ENCODE measurements at places on chromosomes 4 and X.

DNA sequence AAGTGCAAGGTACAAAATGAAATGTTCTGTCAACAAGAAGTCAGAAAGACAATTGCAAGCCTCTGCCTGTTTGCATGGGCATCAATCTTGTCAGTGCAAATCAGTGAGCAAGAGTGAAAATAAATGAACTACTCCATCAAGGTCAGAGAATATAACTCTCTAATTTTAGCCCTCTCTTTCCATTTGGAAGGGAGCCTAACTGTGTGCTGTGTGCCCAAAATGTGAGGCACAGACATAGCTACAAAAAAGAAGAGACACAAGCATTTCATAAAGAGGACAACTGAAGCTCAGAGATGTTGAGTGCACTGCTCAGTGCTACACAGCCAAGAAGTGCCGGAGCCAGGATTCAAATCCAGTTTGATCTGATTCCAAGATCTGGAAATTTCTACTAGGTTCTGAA lies 114.3 kb downstream of the SLC2A9 start:
- DNase-seq = no peak

DNA sequence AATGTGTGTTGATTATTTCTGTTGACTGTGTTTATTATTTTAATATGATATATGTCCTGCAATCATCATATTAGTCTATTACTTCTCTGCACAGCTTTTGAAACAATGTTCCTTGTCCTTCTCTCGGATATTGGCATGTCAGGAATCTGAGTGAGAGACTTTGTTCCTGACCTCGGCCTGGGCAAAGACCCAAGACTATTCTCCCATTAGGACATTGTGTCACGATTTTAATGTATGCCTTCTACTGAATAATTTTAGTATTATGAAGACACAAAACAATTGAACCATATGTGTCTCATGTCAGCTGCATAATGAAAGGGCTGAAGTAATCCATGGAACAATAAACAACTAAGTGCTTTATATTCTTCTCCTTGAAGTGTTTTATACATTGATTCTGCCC lies 580.8 kb upstream of the TENM3 start:
- no peak for DNase-seq

GRCh38 chr4:2723751-2724150 lies 32.4 kb downstream of the TNIP2 start:
- DNase-seq = no peak

DNA sequence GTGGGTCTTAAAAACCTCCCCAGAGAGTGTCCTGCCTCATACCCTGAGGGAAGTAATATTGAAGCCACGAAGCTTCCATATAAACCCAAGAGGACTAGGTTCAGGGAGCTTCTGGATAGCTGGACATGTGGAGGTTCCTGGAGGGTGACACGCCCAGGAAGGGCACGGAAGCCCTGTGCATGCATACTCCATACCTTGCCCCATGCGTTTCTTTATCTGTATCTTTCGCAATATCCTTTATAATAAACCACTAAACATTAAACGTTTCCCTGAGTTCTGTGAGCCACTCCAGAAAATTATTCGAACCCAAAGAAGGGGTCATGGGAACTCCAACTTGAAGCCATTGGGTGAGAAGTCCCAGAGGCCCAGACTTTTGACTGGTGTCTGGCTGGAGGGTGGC lies 45.7 kb upstream of the HPF1 start:
- no peak for DNase-seq

GRCh38 chr4:133081246-133081645 lies 67.8 kb upstream of the PCDH10 start:
- DNase-seq = no peak

DNA sequence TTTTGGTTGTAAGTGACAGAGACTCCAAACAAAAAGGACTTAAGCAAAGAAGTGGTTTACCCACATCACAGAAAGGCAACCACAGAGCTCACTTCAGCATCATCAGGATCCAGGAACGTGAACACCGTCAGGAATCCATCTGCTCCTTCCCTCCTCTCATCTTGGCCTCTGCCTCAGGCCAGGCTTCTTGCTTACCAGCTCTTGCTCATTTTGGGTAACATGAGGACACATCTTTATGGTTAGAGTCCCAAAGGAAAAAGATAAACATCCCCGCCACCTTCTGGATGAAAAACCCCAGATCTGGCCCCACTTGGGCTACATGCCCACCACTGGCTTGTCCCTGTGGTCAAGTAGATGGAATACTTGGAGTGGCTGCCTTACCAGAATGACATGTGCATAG lies 176.8 kb upstream of the RPL34 start:
- no peak for DNase-seq

DNA sequence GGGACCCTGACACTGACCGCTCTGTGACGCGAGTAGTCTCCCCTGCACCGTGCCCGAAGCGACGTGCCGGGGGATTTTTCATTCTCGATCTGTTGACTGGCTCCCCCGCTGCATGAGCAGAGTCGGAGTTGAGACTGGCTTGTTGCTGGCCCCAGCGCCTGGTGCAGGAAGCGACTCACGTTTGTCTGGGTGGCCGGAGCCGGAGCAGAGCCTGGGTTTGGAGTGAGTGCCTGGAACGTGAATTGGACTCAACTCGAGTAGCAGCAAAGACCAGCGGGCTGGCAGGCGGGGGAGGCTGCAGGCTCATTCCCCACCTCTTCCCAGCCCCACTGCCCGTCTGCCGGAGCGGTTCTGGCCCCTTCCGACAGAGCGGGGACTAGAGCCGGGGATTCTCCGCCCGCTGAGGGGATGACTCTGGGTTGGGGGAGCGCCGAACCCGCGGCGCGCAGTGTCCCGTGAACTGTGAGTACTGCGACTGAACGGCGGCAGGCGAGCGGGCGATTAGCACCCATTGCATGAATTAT lies 554 bp downstream of the PCDH7 start:
- DNase-seq = no peak

DNA sequence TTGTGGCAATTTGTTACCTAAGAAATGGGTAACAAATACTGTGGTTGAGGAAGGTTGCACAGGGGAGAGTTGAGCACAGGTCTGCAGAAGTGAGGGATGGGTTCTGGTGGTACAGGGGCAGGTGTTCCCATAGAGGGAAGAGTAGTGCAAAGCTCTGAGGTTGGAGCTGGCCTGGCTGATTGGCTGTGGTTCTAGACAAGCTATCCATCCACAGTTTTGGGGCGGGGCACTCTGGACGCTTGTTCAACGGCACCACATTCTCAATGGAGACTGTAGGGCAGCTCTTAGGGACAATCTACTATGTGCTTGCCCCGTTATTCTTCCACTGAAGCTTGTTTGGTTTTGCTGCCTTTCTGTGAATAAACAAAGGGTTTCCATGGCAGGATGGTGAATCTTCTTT lies 35.4 kb downstream of the NAT8L start:
- DNase-seq = no peak

DNA sequence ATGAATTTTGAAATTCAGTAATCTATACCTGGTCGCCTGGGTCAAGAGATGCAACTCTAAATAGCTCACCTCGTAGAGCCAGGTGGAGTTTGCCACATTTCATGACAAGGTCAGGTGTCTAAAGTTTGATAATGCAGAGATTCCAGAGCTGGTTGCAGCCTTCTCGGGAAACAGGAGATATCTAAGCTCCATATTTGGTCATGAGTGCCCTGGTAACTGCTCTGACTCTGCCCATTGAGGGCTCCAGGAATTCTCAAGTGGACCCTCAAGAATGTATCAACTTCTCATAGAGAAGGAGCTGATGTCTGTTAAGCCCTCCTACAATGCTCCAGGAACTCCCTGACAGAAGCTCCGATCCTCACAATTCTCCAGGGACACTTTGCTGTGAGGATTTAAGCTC lies 33.2 kb upstream of the TSPAN5 start:
- no peak for DNase-seq

GRCh38 chrX:9033586-9033985 lies 341 bp downstream of the FAM9B start:
- no peak for DNase-seq

- no peak for DNase-seq
Measured at GRCh38 chr4:146567396-146567795, 45.7 kb upstream of the SLC10A7 start.

- no peak for DNase-seq
Measured at GRCh38 chr4:147580396-147580795, 36.8 kb upstream of the TMEM184C start.
